Brain pericyte (primary cell): ENCODE measurements at places on chromosomes 13 and 19.

GRCh38 chr19:46915386-46915785, 54.6 kb downstream of the ARHGAP35 start:
- no peak for DNase-seq

DNA sequence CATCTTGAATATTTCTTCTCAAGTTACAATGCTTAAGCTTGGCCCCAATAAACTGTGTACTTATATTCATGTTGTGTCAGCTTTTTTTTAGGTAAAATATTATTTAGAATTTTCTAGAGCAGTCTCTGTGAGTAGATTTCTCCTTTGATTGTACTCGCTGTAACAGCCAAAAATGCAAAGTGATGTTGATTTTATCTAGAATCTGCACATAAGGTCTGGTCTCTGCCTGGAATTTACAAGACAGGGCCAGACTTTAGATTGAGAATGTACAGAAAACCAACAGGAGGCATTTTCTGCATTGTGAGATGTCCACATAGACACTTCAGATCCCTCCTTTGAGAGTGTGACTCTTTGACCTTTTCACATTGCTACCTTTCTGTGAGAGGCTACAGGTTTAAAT, 43.1 kb upstream of the ZNF681 start:
- DNase-seq: no peak

DNA sequence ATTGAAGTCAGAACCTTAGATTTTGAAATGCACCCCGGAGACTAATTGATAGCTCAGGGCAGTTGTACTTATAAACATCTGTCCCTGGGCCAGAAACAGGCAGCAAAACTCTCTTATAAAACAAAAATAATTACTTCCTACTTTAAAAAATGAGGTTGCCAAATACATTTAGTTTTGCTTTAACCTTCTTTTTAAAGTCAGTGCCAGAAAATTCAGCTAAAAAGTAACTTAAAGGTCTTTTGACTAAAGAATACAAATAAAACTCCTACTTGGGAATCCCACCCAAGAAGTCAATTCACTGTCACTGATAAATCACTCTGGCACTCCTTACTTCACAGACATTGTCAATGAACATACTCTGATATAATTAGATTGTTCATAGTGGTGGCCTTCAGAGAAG, 60.7 kb downstream of the DOCK9 start:
- DNase-seq: no peak

DNA sequence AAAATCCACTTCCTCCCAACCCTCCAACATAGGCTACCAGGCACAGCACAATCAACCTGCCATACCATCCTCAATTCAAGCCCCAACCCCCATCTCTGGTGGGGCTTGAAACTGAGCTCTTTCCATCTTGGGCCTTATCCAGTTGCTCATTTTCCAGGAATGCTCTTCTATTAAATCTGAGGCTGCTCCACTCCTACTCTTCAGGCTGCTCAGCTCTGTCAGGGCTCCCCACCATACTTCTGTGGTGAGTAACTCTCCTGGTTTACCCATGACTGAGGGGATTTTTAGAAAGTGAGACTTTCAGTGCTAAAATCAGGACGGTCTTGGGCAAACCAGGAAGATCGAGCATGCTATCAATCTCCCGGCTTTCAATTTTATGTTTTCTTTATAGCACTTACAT, 512.8 kb downstream of the LMO7 start:
- DNase-seq: no peak

GRCh38 chr19:48999481-49000325, 6.0 kb downstream of the RUVBL2 start:
- no peak for DNase-seq

- no peak for DNase-seq
Observed at GRCh38 chr19:6250024-6250615, 29.7 kb downstream of the MLLT1 start.

GRCh38 chr13:65063753-65064152, 2166.4 kb downstream of the PCDH9 start:
- DNase-seq: no peak

DNA sequence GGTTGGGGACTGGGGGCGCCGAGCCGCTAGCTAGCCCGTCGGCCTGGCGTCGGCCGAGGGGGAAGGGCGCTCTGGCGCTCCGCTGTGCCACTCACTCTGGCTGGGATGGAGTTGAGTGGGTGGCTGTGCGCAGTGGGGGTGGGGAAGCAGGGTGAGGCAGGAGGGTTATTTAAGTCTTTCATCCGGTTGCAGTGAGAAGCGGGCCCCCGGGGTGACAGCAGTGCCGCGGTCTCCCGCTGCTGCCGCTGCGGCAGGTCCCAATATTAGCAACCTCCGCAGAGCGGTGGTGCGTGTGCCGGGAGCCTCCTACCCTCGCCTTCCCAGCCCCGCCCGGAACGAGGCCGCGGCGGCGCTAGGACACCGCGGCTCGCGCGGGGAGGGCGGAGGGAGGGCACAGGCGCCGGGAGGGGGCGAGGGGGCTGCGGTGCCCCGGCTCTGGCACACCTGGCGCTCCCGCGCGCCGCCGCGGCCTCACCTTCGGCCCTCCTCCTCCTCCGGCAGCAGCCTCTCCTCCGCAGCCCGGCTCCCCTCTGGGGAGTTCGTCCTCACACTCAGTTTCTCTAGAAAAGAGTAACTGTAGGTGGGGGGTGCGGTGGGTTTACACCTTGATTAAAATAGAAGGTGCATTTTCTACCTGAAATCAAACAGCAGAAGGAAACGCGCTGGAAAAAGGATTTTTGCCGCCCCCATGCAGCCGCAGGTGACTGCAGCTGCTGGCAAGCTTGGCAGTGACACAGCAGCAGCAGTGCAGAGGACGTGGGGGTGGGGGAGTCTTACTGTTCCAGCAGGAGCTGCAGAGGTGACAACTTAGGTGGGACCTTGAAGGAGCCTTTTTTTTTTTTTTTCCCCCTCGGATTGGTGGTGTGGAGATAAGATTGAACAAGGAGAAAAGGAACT, 4.5 kb downstream of the FGF9 start:
- DNase-seq: no peak

DNA sequence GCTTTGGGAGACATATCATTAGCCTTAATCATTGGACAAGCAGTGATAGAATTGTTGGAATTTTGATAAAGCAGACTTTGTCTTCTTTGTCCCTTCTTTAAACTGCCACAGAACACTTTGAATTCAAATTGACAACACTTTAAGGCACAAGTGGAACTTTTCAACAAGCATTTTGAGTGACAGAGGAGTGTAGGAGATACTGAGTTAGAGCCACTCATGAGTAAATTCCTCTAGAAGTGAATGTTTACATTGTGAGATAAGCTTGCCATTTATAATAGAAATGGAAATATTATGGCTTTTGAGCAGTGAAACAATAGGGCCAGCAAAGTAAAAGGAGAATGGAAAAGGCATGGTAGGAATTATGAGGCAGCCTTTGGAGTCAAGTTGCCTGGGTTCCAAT, 515.8 kb downstream of the SLITRK6 start:
- DNase-seq: no peak

GRCh38 chr13:24071423-24072075, 89.0 kb upstream of the SPATA13 start:
- no peak for DNase-seq

GRCh38 chr13:33561627-33562026, 256.3 kb upstream of the RFC3 start:
- DNase-seq: no peak
